ENCODE measurements at places on chromosomes 6 and 20.

DNA sequence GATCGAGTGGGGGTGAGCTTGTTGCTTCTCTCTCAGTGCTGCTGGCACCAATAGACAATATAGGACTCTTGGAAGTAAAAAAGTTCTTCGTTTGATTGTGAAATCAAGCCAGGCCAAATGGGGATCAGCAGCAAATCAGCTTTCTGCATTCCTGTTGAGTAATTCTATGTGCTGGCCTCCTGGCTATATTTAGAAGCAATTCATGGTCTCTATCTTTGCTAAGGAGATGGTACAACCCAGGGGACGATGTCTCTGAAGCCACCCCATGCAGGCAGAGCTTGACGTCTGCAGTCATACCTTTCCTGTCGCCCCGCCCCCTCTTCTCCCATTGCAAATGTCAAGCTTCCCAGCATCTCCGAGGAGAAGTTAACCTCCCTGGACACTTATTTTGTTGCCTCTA lies 199.1 kb downstream of the SCP2D1 start:
- no peak for DNase-seq
- no peaks in the 10 kb centered on the region for H3K4me1 ChIP-seq
- no peak overlapping the region for H3K4me3 ChIP-seq
- H3K36me3 ChIP-seq, result no peaks in the 10 kb centered on the region

GRCh38 chr20:43691928-43692524 lies 25.1 kb downstream of the MYBL2 start:
- H3K4me1 ChIP-seq, result no peaks in the 10 kb centered on the region
- H3K27ac ChIP-seq, result no peak overlapping the region
- H3K36me3 ChIP-seq, result no peaks in the 10 kb centered on the region
- DNase-seq, result no peak
- H3K4me3 ChIP-seq, result no peak overlapping the region

GRCh38 chr6:45920819-45921511 lies 94.7 kb downstream of the CLIC5 start:
- no peaks in the 10 kb centered on the region for H3K36me3 ChIP-seq
- no peak overlapping the region for H3K27ac ChIP-seq
- H3K4me1 ChIP-seq, result no peaks in the 10 kb centered on the region
- no peak for DNase-seq

GRCh38 chr20:19336631-19337030 lies 124.2 kb downstream of the SLC24A3 start:
- H3K27me3 ChIP-seq, result no peaks in the 10 kb centered on the region
- no peak overlapping the region for H3K27ac ChIP-seq
- no peaks in the 10 kb centered on the region for H3K4me1 ChIP-seq
- H3K36me3 ChIP-seq, result no peaks in the 10 kb centered on the region
- no peak overlapping the region for H3K4me3 ChIP-seq

GRCh38 chr6:25042984-25043725 lies 107.4 kb upstream of the RIPOR2 start:
- H3K27me3 ChIP-seq, result no peaks in the 10 kb centered on the region
- H3K27ac ChIP-seq, result no peak overlapping the region
- no peak for DNase-seq
- H3K4me1 ChIP-seq, result no peaks in the 10 kb centered on the region

DNA sequence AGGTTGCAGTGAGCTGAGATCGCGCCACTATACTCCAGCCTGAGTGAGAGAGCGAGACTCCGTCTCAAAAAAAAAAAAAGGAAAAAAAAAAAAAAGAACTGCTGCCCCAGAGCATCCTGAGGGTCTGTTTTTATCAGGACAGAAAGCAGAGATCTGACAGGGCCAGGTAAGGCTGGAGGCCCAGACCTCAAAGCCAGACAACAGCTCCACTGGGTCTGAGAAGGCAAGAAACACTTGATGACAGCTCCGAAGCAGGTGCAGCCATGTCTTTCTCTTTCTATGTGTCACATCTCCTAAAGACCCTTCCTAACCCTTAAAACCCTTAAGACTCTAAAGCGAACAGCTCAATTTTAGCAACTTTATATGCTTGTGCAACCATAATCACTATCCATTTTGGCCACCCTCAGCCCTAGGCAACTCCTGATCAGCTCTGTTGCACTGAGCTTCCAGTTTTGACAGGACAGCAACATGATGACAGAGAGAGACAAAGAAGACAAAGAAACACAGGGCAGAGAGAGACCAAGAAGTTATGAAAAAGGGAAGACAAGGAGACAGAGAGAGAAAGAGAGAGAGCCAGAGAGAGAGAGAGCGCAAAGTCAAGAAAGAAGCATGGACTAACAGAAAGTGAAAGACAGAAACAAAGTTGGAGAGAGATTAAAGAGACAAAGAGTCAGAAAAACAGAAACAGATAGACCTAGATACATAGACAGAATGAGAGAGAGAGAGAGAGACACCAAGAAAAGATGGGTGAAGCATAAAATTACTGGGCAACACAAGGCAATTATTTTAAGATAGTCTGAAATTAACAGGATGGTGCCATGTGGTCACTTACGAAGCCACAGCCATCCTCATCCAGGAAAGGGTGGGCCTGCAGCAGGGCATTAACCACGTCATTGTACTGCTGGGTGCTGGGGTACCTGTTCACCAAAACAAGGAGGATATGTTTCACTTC lies 39.2 kb downstream of the SAMD3 start:
- no peak overlapping the region for H3K4me3 ChIP-seq
- no peaks in the 10 kb centered on the region for H3K36me3 ChIP-seq
- no peaks in the 10 kb centered on the region for H3K27me3 ChIP-seq
- no peak for DNase-seq
- H3K4me1 ChIP-seq, result no peaks in the 10 kb centered on the region
- no peak overlapping the region for H3K27ac ChIP-seq

Data from prostate gland (tissue), 2 donors.